ENCODE measurements at places on chromosomes 11 and 22. TPM values are rescaled to one million over a fixed set of nuclear protein-coding genes. Genes with fewer than 3 reads are reported as not detected.

DNA sequence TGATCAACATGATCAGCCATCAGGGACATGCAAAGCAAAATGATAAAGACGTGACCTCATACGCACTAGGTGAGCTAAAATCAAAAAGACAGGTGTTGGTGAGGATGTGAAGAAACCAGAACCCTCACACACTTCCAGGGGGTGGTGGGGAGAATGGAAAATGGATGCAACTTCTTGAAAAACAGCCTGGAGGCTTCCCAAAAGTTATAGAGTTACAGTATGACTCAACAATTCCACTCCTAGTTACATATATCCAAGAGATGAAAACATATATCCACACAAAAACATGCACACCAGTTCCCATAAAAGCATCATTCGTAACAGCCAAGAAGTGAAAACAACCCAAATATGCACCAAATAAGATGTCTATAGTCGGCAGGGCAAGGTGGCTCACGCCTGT lies 42.1 kb upstream of the APLNR start:
- no peak for DNase-seq
- no peak overlapping the region for H3K27ac ChIP-seq
- no peak overlapping the region for H3K4me3 ChIP-seq
- H3K36me3 ChIP-seq: no peaks in the 10 kb centered on the region

DNA sequence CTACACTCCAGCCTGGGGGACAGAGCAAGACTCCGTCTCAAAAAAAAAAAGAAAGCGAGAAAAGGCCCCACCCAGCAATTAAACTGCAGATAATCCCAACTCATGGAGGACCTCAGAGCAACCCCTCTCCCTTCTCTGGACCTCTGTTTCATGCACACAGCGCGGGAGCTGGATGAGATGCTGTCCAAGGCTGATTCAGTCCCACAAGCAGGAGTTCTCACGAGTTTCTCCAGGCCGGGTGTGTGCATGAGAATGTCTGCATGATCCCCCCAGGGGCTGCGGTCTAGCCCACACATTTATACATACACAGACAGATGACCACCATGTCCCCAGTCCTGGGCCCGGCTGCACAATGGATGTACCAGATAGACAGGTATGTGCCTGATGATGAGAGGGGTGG lies 19.4 kb downstream of the ELFN2 start:
- no peak for DNase-seq
- H3K4me3 ChIP-seq: no peak overlapping the region
- no peaks in the 10 kb centered on the region for H3K36me3 ChIP-seq
- H3K27ac ChIP-seq: no peak overlapping the region
- no peaks in the 10 kb centered on the region for H3K27me3 ChIP-seq

DNA sequence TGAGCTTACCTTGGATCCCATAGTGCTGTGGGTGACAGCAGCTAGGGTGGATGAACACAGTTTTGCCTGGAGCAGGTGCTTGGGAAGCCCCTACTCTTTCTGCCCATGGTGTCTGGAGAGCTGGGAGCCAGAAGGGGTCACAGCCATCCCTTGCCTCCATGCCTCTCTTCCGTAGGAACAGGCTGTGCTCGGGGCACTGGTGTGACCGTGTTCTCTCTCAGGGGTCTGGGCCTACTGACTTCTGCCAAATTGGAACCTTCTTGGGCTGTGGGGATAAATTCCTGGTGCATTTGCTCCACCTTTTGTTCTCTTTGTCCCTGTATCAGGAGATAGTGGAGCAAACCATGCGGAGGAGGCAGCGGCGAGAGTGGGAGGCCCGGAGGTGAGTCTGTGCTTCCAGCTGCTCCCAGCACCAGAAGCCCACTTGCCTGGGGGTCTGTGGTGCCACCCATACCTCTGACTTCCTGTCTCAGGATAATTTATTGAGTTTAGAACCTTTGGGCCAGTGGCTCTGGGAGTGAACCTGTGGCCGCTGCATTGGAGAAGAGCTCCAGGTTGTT lies 14.4 kb downstream of the CDC45 start:
- H3K27me3 ChIP-seq: peaks cover 7% of the 10 kb centered on the region
- H3K27ac ChIP-seq: no peak overlapping the region
- DNase-seq: no peak
- H3K4me3 ChIP-seq: no peak overlapping the region

Gene SCGB1D2
- total RNA-seq: not detected

Gene MRGPRX4
- not detected for total RNA-seq
